NCI-H1436 (cell line): ENCODE measurements at places on chromosomes 2 and 18.
A peak's percentile ranks its signal among the peaks of the same experiment; 100 is the strongest.

DNA sequence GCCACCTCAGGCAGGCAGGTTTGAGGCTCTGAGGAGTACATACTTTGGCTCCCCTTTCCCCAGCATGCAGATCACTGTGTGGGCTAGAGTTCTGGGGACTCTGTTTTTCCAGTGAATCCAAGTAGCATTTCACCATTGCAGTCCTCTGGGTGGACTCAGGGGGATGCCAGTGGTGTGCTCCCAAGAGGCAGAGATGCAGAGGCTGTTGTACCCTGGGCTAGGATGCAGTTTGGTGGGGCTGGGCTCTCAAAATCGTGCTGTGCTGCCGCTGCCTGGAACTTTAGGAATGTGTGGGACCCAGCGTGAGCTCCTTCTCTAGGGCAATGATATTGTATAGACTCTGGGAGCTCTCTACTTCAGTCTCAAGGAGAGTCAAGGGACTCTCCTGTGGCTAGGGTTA lies 104.9 kb downstream of the MYO3B start:
- DNase-seq: no peak

DNA sequence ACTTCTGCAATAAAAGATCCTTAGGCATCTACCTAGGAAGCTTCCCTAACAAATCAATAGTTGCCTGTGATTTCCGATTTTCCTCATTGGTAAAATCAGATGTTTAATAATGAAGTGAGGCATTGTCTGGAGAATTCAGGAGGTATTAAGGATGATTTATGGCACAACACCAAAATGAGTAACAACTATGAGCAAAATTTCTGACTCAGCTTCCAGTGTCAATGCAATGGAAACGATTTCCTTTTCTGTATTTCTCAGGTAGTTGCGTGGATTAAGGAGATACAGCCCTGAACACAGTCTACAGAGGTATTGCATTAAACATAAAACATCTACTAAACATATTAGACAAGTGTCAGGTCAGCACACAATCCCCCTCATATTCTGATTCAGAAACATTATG lies 99.5 kb downstream of the EPB41L3 start:
- no peak for DNase-seq

- no peak for DNase-seq
Measured at GRCh38 chr2:207128867-207129266, 36.9 kb downstream of the KLF7 start.

DNA sequence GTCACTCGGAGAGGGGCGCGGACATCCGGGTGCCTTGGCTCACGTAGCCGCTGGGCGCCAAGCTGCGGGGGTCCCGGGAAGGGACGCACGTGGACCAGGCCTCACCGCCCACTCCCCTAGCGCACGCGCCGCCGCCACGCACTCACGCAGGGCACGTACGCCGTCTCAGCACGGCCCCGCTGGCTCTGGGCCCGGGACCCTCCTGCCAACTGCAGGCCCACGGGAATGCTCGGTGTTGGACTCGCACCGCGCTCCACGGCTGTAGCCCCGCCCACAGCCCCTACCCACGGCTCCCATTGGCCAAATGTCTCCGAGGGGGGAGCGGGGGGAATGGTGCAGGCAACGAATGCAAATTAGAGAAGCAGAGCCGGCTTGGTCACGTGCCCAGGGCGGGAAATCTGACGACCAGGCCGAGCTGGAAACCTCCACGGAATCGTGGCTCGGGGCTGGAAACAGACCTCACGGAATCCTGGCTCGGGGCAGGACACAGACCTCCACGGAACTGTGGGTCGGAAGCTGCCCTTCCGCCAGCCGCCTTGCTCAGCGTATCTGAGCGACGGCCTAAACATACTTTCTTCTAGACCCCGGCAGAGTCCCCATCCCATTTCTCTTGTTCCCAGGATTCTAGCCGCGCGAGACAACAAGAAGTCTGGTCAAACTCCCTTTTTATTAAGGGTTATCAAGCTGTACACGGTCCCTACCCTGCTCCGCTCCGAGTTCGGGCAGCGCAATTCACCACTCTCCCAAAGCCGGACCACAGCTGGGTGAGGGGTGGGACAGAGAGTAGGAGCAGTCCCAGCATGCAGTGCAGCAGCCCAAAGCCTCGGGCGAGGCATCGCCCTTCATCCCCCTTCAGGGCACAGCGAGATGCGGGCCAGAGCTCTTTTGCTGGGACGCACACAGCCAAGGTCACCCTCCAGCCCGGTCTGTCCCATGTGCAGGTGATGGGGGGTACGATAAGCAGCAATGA lies at the start of gene ABCB6:
Gene ABCB6 (minus strand): TSS at position 227 of the 970 bp plus-strand sequence. CDS start 285 bp downstream, outside the sequence.
- DNase-seq: peak; percentile 94

GRCh38 chr2:46416739-46417403 lies 62.5 kb upstream of the TMEM247 start:
- no peak for DNase-seq
